Activated CD4-positive, alpha-beta T cell treated with anti-CD3 and anti-CD28 coated beads, Interleukin-2, amount 50 U/mL, for 1 hour (primary cell): ENCODE measurements at places on chromosomes 11 and 22.

DNA sequence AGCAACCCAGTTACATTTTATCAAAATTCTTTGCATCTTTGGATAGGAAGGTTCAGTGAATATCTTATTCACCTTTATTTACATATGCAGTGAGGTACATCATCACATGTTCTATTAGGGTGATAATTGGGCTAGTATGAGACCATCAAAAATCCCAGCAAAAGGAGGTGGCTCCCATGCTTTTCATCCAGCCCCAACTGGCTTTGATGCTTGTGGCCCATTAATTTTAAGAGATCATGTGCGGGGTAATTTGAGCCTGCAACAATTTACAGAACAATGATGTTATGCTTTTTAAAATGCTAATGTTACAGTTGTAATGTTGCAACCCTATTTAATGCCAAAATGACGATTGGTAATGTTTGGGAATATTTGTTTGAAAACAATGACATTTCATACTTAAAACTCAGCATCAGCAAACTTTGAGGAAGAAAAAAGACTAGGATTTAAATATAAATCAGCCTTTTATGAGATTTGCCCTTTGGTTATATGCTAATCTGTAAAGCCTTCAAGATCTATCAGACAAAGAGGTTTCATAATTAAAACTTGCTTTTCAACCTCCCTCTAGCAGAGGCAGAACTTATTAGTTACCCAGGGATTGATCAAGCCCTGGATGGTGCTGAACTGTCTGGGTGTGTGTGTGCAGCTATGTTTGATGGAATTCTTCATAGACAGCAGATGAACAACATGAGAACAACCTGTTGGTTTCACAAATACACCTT, 183.5 kb upstream of the SORL1-AS1 start:
- no peak for DNase-seq

DNA sequence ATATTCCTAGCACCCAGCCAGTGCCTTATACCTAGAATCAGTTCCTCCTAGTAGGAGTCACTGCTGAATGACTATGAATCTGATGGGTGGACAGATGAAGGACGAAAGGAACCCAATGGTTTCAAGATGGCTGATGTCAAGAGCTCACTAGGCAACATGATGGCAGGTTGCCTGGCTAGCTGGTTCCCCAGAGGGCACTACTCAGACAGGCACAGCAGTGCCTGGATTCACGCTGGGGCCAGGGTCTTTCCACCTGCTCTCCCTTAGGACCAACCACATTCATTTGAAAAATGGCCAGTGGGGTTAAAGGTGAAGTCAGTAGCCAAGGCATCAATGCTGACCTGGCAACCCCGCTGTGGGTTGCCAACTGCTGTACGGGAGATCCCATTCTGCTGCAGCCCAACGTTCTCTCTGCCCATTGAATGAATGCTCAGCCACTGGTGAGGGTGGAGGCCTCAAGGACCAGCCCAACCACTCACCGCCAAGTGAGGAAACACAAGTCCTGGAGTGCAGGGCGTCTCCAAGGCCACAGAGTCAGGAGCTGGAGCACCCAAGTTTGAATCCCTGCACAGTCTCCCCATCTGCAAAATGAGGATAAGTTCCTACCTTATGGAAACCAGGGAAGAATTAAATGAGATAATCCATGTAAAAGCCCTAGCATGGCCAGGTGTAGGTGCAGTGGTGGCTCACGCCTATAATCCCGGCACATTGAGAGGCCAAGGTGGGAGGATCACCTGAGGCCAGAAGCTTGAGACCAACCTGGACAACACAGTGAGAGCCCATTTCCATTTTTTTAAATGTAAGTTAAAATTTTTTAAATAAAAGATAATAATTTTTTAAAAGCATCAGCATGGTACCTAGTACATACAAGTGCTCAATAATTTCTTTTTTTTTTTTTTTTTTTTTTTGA, 12.4 kb downstream of the MYH9 start:
- no peak for DNase-seq

DNA sequence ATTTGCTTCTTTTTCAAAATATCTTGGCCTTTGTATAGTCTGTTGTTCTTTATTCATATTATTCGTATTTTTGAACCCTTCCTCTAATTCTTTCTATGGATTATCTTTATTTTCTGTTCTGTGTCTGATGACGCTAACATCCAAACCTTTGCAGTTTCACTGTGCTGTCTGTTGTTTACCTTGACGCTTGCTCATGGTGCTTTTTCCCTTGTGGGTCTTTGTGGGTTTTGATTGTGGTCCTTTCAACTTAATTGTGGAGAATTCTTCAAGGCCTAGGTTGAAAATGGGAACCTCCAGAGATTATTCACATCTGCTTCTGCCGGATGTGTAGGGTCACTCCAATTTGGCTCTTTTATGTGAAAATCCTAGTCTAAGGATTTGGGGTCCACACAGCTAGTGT, 34.6 kb downstream of the PARVG start:
- DNase-seq = no peak

- DNase-seq = no peak
Observed at GRCh38 chr11:66867425-66868040, 10.7 kb downstream of the LRFN4 start.

DNA sequence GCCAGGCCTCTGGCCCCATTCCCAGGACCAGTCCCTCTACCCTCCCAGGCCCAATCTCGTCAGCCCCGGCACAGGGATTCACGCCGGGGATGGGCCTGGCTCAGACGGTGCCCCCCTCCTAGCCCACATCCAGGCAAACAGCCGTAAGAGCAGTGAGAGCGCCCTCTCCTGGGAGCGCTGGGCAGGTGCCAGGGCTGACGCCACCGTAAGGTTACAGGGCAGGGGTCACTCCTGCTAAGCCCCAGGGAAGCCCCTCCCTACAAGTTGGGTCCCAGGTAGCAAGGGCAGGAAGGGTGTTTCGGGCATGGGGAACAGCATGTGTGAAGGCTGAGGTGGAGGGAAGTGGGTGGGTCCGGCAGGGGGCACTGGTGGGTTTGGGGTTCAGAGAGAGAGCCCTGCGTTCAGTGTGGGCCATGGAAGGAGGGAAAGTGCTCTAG, 19.2 kb upstream of the PPARA start:
- no peak for DNase-seq

- DNase-seq = no peak
Observed at GRCh38 chr11:87954476-87954875, 220.8 kb downstream of the RAB38 start.

DNA sequence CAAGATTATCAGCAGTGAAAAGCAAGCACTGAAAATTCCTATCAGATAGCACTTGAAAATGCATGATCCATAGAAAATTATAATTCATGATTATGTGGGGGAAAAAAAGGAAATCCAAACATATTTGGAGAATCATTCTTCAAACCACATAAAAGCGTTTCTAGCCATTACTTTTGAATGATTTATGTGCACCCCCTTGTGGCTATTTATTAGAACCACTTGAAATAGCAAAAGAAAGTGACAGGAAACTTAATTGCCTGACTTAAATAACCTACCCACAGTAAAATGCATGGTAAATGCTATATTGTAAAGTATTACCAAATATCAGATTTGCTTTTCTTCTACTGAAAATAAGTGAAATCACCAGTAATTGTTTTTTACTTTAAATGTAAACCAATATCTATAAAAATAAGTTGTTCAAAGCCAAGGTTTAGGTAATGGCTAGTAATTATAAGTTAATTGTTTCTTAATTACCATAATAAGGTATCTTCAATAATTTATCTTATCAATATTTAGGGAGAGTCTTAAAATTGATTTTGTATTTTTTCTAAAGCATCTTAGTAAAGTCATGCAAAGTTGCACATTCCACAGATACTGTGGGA, 168.5 kb downstream of the ARHGAP42 start:
- DNase-seq = no peak

- DNase-seq = no peak
Observed at GRCh38 chr22:23565915-23566704, 14.0 kb downstream of the IGLL1 start.

GRCh38 chr11:60633645-60634044, 65.8 kb upstream of the MS4A8 start:
- DNase-seq = no peak

DNA sequence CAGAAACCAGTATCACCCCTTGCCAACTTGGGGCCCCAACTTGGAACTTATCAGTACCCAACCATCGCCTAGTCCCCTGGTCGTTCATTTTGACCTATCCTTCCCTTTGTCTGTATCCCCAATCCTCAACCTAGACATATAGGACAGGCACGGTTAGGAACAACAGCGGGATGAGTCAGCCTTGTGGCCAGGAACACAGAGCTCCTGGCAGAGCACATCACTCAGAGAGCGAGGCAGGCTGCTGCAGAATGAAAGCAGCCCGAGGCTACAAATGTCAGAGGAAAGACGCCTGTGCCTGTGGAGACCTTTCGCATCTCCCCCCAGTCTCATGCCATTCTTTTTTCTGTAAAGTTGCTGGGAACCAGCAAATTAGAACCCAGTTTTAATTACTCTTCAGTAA, 14.6 kb downstream of the DKK3 start:
- no peak for DNase-seq

- DNase-seq = peak; percentile 26
Observed at GRCh38 chr11:33773404-33773986, 825 bp downstream of the FBXO3 start.

DNA sequence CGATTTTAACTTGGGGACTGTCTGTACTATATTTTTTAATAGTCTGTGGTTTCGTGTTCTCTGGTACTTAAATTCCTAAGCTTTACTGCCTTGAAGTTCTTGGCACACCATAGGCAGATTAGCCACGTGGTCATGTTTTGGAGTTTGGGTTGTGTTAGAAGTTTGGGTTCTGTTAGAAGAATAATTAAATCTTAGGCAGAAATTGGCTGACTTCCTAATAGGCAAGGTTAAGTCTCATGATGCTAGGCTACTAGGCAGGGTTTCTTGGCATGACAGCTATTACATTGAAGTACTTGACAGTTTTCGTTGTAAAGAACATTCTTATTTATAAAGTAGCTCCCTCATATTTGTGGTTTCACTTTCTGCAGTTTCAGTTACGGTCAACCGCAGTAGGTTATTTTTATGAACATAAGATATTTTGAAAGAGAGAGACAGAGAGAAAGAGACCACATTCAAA, 30.0 kb upstream of the MMP7 start:
- no peak for DNase-seq

GRCh38 chr11:20559523-20560300, 39.7 kb upstream of the SLC6A5 start:
- DNase-seq = no peak

GRCh38 chr11:68008381-68009337, 1.5 kb upstream of the ALDH3B1 start:
- DNase-seq = no peak

- no peak for DNase-seq
Observed at GRCh38 chr11:34180040-34180813, 74.8 kb downstream of the NAT10 start.

GRCh38 chr11:17633279-17633986, 85.9 kb upstream of the MYOD1 start:
- no peak for DNase-seq

DNA sequence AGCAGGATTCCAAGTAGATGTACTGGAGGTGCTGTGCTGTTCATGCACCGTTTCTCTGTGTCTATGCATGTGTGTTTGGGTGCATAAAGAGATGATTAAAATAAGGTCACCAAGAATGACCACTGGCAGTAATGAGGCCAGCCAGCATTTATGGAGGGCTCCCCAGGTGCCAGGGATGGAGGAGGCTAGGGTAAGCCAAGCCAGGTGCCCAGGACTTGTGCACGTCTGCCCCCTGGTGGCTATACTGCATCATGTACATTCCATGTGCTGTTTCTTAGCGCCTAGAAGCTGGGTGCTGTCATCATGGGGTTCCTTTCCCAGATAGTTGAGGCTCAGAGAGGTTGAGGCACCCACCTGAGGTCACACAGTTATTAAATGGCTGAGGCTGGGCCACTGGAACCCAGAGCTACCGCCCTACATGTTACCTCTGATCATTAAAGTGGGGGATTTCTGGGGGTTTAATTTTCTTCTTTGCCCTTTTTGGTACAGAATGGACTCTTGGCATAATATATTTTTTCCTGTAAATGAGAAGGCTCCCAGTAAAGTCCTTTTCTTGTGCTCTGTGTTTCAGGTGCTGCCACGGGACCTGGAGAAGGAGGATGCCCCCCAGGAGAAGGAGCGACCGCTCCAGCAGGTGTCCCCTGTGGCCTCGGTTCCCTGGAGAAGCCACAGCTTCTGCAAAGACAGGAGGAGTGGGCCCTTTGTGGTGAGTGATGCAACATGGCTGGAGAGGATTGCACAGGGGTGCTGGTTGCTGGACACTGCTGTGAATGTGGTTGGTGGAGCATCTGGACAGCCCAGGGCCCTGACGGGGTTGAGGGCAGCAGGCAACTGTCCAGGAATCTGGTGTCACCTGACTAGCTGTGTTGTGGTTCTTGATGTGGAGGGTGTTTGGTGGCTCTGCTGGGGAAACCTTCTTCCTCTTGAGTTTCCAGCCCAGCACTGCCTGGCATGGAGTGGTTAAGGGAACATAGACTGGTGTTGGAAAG, 96.4 kb downstream of the KIAA1671 start:
- DNase-seq = peak; percentile 70

DNA sequence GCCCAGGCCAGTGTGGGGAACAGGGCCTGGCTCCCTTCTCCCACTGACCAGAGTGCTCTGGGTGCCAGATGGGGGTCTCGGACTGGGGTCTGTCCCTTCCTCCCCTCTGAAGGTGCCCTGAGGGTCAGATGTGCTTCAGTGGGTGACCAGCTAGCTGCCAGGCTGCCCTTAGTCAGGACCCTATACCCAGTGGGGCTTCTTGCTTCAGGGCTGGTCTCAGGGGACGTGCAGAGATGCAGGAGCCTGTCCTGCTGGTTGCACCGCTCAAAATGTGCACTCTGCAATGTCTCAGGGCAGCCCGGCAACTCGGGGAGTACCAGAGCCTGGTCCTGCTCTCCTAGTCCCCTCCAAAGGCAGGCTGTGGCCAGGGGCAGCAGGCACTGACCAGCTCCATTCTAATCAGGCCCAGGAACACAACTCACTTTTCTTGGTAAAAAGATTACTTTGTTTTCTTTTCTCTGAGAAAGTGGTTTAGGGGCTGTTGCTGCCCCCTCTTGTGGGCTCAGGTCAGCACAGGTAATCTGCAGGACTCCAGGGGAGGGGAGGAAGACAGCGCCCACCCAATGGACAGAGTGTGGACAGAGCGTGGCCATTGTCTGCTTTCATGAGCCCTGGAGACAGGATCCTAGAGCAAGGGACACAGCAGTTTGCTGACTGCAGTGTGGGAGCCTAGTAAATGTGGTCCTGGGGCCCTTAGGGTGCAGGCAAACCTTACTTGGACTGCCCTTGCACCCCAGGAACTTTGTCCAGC, 80.9 kb downstream of the MED15 start:
- DNase-seq = no peak

- DNase-seq = no peak
Observed at GRCh38 chr22:22815397-22816170, 72.0 kb upstream of the IGLL5 start.

- no peak for DNase-seq
Observed at GRCh38 chr22:39300186-39300830, 19.1 kb downstream of the RPL3 start.

DNA sequence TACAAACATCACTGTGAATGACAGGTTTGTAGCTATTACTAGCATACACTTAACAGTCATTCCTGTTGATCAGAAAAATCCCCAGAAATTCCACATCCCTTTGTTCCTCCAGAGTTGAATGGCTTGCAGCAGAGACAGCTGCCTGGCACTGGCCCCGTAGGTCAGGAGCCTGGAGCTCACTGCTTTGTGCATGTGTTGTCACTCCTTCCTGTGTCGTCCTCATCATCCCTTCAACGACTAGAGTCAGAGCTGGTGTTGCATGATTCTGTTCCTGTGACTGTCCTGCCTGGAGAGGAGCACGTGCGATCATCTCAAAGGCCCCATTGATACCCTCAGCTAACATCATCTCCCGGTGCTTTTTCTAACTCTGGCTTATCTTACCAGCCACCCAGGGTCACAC, 58.3 kb downstream of the LDLRAD3 start:
- no peak for DNase-seq
